ENCODE measurements at places on chromosomes 1 and 21.

- no peak for DNase-seq
These were observed 29.7 kb upstream of the FASLG start for GRCh38 chr1:172629170-172629569.

GRCh38 chr1:1430114-1430982, 5.1 kb upstream of the VWA1 start:
- no peak for DNase-seq

DNA sequence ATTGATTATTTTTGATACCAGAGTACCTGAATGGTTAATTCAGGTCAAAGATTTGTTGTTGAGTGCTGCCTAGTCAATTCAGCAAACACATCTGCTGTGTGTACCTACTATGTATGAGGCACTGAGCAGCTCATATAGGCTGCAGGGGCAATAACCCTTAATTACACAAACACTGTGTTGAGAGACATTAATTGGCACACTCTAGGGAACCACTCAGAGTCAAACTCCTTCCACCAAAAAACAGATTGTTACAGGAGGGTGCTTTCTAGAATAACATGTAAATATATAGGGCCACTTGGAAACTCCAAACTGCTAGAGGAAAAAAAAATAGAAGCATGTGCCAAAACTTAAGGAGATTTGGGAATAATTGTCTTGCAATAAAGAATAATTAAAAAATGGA, 31.3 kb downstream of the UBE2U start:
- no peak for DNase-seq

DNA sequence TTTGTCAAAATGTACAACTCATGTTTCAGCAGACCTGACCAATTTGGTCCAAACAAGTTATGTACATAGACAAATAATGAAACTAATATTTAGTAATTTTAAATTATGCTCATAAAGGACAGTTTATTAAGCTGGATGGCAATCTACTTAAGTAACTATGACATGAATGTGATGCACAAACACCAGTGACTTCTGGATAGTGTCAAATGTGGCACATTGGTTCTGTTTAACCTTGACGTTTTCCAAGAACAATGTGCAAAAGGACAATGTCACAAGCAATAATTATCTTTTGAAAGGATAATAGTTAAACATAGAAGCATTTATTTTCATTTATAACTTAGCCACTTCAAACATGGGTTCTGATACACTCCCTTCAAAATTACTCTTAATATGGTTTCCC, 80.0 kb downstream of the TRIM33 start:
- no peak for DNase-seq

DNA sequence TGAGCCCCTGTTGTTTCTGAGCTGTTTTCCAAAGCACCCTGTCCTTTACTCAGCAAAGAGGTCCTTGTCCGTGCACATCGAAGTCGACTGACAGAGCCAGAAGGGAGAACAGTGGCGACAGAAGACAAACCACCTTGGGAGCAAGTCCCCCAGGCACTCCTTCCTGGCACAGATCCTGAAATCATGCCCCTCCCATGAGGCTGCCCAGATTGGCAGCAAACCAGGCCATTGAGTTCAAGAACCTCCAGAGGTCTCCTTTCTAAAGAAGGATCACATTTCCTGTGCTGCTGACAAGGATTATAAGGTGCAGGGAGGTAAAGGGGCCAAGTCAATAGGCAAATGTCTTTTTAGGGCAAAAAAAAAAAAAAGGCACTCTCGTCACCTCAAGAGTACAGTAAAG, 84.7 kb upstream of the HIVEP3 start:
- DNase-seq: no peak

- no peak for DNase-seq
These were observed 62.8 kb downstream of the NRIP1 start for GRCh38 chr21:15001857-15002606.

DNA sequence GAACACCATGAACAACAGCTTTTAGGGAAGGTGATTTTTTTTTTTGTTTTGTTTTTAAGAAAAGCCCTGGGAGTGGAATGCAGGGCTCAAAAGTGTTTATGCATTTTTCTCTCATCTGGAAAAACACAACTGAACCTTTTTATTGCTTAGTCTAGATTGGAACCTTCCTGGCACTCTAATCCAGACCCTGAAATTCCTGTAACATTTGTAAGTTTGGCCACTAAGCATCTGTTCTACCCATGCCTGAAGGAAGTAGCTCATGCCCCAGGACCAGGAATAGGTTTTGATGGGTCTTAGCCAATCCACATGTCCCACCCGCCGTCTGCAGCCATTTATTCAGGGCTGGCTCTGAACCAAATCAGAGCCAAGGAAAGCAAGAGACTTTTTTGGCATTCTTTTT, 39.7 kb upstream of the SLC2A1 start:
- DNase-seq: no peak

DNA sequence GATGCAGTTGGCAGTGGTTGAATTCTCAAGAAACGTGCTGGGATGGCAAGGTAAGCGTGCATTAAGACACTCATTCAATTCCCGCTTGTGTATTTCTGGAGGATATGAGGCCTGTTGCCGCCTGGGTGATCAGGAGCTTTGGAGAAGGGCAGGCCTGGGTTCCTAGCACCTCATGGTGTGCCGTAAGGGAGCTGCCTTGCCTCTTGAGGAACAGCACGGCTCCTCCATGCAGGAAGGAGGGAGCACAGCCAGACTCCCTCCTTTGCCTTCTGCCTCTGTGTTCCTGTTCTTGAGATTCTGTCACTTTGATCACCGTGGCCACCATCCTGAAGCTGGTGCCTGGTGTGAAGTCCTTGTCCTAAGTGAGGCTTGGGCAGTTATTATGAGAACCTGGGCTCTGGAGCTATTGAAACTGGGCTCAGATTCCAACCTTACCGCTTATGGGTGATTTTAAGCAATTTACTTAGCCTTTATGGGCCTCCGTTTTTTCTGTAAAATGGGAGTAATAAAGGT, 18.3 kb downstream of the SLFNL1 start:
- no peak for DNase-seq

- DNase-seq: no peak
These were observed 12.6 kb downstream of the CD101 start for GRCh38 chr1:117014209-117014608.

- no peak for DNase-seq
These were observed 2.4 kb downstream of the DRAXIN start for GRCh38 chr1:11693917-11694316.

GRCh38 chr1:245094092-245094491, 60.7 kb upstream of the KIF26B start:
- DNase-seq: no peak

- DNase-seq: no peak
These were observed 11.7 kb downstream of the KIF26B start for GRCh38 chr1:245166471-245166885.

GRCh38 chr1:30889511-30889910, 19.0 kb downstream of the SDC3 start:
- no peak for DNase-seq

DNA sequence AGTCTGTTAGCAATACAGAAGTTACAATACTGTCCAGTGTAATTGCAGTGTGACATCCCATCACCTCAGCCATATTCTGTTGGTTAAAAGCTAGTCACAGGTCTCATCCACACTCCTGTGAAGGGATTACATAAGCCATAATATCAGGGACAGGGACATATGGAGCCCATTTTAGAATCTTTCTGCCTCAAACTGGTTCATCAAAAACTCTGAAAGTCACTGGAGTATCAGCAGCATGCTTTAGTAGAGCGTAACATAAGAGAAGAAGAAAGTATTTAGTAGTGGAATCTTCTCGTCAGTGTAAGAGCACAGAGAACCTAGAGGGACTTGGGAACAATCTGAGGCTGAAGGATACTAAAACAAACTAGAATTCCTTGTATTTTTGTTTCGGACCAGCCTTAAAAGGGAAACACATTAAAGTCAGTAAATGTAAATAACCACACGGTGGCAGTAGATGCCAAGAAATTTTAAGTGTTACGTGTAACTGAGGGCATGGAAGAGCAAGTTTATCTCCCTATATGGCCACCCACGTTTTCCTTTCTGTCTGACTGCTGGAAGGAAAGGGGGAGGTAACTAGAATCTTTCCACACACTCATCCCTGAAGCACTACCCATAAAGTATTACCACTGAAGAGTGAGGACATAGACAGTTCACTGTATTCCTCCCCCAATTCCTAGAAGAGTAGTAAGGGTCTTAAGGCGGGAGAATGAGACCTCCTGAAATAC, 41.6 kb upstream of the AGL start:
- DNase-seq: no peak

DNA sequence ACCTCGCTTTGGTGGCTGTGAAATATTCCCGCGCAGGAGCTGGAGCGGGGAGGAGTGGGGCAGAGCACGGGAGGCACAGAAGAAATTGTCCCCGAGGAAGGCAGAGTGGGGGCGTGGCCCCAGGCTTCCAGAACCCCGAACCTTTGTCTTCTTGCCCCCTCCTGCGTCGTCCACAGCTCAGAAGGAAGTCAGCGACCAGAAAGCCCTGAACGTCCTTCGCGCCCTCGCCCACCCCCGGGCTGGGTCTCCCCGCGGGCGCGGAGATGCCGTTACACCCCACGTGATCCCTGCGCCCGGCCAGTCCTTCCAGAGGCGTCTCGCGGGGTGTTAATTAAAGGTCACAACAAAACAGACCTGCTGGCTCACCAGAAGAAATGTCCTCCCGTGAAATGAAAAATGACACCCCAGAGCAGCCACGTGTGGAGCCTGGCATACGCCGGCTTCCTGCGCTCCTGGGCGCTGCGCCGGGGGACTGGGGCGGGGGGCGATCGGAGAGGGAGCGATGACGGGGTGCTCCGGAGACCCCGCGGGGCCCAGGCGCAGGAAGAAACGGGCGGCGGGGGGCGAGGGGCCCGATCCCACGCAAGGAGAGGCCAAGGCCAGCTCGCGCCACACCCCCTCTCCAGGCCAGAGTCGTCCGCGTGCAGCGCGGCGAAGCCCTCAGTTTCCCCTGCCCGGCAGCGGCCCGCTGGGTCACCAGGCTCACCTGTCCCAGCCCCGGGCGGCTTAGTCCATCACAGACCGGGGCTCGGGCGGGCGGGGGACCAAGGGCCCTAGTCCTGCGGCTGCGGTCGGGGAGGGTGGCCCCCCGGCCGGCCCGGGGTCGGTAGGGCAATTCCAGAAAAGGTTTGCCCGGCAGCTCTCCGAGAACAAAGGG, 995 bp upstream of the KIF26B start:
- DNase-seq: peak; percentile 64

GRCh38 chr1:2049718-2050431, at the start of gene PRKCZ:
Gene PRKCZ (plus strand): TSS chr1:2050411. CDS start chr1:2050631, 220 bp downstream.
- peak; percentile 97 for DNase-seq

- no peak for DNase-seq
These were observed 20.1 kb downstream of the FMO3 start for GRCh38 chr1:171110621-171111326.

- DNase-seq: no peak
These were observed 1.6 kb downstream of the NPR1 start for GRCh38 chr1:153680120-153680403.

DNA sequence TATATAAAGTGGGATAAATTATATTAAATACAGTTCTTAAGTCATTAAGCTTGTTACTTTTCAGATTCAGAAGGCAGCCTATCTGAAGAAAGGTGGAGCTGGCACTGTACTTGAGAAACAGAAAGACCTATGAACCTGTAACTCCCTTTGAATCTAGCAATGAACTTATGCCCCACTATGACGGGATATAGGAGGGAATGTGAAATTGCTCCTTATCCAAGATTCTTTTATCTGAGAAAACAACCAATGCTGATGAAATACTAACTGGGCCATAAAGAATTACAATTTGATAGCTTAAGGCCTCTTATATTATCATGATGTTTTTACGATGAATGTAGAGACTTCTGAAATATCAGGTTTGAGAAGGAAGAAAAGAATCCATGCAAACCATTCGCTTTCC, 50.1 kb downstream of the ATP1B1 start:
- no peak for DNase-seq

GRCh38 chr1:111190931-111191451, 9.5 kb downstream of the DENND2D start:
- DNase-seq: no peak

- DNase-seq: no peak
These were observed 149.2 kb downstream of the ST6GALNAC5 start for GRCh38 chr1:77016386-77016985.

- DNase-seq: no peak
These were observed 7.5 kb upstream of the RGS1 start for GRCh38 chr1:192568063-192568462.

DNA sequence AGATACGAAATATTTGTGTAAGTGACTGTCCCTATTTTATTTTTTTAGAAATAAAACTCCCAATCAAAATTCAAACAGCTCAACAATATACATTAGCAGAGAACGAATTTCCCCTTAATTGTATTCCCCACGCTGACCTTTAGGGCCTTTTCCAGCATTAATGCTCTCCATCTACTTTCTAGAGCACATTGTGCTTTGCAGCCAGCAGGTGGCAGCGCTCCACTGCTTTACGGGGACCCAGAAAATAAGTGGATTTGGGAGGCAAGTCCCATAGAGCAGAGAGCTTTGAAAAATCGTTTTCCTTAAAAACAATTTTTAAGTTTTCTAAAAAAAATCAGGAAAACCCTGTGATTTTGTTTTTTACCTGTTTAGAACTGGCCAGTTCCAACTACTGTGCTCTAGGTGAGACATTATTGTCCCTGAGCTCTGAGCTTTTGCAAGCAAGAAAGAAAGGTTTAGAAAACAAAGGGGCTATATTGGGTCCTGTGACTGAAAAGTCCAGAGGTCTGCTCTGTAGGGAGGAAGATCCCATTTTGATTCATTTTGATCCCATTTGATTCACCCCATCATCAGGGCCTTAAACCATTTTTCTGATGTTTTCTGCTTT, 144.4 kb upstream of the ZNF644 start:
- no peak for DNase-seq

DNA sequence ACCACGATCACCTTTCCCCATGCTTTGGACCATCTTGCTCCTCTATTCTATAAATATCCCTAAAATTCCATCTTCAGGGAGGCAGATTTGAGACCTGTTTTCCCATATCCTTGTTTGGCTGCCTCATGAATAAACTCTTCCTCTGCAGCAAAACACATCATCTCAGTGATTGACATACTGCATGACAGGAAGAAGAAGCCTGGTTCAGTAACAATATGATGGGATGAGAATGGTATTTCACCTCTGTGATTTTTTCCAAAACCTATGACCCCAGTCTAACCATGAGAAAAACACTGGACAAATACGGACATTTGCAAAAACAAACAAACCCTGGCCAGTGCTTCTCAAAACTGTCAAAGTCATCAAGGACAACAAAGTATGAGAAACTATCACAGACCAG, 53.8 kb upstream of the ZSWIM5 start:
- DNase-seq: no peak

- DNase-seq: no peak
These were observed 115.1 kb downstream of the SLC30A10 start for GRCh38 chr1:219813294-219813693.

GRCh38 chr1:6546326-6546725, 8.0 kb downstream of the NOL9 start:
- no peak for DNase-seq

GRCh38 chr1:204045430-204045829, 27.5 kb upstream of the SOX13 start:
- DNase-seq: no peak

- no peak for DNase-seq
These were observed at the start of gene CELF3 for GRCh38 chr1:151716771-151717631. Gene CELF3 (minus strand): TSS chr1:151716803. CDS start chr1:151716020, 783 bp downstream.

All from activated CD8-positive, alpha-beta memory T cell treated with anti-CD3 and anti-CD28 coated beads, Interleukin-2, amount 50 U/mL, for 48 hours (primary cell).